ENCODE measurements at places on chromosomes 11 and 22.

DNA sequence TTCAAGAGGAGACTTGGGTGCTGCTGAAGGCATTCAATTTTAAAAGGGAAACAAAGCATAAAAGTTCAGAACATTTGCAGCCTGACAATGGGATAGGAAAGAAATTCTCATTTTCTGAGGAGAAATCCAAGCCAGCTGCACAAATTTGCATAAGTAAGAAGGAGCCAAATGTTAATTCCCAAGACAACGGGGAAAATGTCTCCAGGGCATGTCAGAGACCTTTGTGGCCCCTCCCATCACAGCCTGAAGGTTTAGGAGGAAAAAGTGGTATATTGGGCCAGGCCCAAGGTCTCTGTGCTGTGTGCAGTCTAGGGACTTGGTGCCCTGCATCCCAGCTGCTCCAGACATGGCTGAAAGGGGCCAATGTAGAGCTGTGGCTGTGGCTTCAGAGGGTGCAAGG lies 12.7 kb upstream of the OR51F1 start:
- DNase-seq, result no peak

- DNase-seq, result no peak
Measured at GRCh38 chr11:63767267-63767564, 1.4 kb downstream of the ZFTA start.

DNA sequence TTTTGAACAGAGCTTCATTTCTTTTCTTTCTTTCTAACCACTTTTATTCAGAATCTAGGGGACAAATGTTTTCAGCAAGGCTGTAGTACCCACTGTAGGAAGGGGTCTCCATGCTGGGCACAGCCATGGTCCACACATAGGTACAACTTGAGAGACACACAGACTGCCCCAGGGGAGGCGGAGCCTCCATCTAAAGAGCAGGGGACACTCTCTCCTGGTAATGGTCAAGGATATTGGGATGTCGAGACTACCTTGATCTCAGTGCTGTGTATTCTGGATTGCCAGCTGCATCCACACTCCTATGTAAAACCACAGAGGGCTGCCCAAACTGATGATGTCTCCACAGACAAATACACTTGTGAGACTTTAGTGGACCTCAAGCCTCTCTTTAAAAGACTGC lies 2.9 kb upstream of the APOL3 start:
- no peak for DNase-seq

- DNase-seq, result no peak
Measured at GRCh38 chr11:76194872-76195668, 11.2 kb downstream of the WNT11 start.

DNA sequence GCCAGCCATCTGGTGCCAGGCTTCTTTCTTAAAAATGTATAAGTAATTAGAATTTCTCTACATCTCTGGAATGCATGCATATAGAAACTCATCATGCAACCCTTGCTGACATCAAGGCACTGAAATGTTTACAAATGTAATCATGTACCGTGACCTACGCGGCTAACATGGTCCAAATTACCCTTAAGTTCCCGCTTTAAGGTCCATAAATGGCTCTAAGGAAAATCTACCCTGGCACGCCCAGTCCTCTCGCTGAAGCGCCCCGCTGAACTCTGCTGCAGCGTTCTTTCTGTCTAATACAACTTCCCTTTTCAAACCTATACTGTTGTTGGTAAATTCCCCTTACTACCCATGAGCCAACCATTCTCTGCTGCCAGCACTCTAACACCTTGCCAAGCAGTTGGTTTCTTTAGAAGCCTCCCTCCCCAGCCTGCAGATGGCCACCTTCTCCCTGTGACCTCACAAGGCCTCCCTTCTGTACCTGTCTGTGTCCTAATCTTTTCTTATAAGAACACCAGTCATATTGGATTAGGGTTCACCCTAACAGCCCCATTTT lies 13.5 kb upstream of the HMOX1 start:
- DNase-seq, result no peak

- no peak for DNase-seq
Measured at GRCh38 chr22:39234472-39234787, 10.4 kb downstream of the PDGFB start.

DNA sequence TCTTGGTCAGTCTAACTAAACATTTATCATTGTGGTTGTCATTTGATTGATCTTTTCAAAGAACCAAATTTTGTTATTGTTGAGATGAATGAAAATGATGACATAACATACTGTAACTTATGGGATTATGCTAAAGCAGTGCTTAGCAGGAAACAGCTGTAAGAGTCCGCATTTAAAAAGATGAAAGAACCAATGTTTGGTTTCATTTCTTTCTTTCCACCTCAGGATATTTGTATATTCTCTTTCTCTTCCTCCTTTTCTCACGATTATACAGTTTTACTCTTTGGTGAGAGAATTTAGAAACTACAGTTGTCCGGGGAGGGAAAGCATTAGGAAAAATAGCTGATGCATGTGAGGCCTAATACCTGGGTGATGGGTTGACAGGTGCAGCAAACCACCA lies 23.1 kb downstream of the PIH1D2 start:
- no peak for DNase-seq

- DNase-seq, result no peak
Measured at GRCh38 chr11:96211436-96211835, 131.6 kb downstream of the MAML2 start.

DNA sequence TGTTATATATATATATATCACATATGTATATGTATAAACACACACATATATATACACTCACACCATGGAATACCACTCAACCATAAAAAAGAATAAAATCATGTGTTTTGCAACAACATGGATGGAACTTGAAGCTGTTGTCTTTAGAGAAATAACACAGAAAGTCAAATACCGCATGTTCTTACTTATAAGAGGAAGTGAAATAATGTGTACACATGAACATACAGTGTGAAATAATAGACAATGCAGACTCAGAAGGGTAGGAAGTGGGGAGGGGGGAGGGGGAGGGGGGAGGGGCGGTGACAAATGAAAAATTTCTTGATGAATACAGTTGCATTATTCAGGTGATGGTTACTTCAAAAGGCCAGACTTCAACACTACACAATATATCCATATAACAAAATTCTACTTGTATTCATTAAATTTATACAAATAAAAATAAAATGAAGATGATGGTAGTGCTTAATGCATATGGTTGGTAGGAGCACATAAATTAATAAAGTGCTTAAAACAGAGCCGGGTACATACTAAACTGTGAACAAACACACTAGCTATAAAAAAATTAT lies 5.8 kb upstream of the OR5B2 start:
- no peak for DNase-seq

- DNase-seq, result no peak
Measured at GRCh38 chr11:131145791-131146190, 224.6 kb upstream of the NTM start.

- no peak for DNase-seq
Measured at GRCh38 chr11:133506023-133506422, 26.3 kb downstream of the OPCML start.

DNA sequence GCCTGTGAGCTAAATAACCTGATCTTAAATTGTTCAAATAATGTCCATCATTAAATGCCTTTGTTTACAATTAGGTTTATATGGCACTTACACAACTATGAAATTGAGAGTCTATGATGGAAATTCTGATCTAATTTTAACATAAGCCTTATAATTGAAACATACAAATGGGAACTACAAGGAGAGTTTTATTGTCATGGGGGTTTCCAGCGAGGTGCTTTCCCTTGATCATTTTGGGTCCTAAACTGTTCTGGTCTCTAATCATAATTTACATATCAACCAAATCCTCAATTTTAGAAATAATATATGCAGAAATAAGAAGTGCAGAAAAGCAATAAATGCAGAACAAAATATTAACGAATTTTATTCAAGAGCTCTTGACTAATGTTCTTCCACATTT lies 44.9 kb downstream of the RRAS2 start:
- DNase-seq, result no peak

- DNase-seq, result no peak
Measured at GRCh38 chr11:1564535-1565172, 7.4 kb downstream of the DUSP8 start.

DNA sequence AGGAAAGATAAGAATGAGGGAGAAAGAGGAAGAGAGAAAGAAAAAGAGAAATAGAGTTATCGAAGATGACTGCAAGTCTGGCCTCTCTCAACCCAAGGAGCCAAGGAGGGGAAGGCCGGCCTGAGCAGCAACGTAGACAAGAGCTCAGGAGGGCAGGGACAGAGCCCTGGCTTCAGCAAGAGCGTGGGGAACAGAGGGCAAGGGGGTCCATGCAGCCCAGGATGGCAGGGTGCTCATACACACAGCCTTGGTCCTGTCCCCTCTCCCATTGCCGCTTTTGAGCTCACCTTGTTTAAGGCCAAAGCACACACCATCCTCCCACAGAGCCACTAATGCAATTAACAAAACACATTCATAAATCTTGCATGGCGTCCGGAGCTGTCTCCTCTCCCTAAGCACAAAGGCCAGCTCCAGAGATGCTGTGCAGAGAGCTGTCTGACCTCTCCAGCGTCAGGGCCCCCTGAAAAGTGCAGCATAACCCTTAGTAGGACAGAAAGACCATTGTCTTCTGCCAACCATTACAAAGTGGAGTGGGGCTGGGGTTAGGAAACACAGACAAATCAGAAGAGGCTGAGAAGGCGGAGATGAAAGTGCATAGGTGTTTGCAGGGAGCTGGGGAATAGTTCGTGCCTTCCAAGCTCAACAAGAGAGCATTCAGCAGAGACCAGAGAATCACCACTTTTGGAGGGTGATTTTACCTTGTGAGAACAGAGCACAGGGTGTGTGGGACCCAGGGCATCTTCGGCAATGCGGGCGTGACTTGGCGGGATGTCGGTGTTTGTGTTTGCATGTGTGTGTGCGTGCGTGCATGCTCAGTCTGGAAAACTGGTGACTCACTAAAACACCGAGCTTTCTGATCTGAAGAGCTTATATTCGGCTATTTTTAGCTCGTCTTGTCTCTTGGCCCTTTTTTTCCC lies 28.2 kb upstream of the JAM3 start:
- DNase-seq, result no peak

- DNase-seq, result no peak
Measured at GRCh38 chr11:108890482-108891105, 225.7 kb downstream of the DDX10 start.

DNA sequence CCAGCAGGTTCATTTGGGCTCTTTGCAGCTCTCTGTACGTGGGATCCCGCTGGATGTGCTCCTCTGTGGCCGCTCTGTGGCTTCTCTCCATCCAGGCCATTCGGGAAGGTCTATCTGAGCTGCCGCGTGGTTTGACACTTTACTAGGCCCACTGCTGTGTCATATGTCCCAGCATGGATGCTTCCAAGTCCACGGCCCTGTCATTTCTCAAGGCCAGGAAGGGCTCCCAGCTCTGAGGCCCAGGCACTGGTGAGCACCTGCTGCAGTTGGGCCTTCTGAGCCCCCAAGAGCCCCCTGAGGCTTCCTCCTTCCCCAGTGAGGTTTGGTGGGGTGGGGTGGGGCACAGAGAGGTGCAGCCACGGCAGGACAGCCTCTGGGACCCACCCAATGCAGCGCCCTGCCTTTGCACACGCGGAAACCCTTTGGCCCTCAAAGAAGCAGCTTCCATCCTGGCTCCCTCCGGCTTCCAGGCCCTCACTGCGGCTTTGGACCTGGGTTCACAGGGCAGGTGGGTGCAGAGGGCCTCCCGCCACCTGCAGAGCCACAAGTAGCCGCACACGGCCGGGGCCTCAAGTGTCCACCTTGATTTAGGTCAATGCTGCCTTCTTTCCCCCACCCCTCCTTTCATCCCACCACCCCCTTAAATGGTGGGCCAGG lies 44.5 kb upstream of the FGF3 start:
- no peak for DNase-seq
